ENCODE measurements at places on chromosomes 7 and 10.

GRCh38 chr10:100303724-100304319 lies 17.3 kb upstream of the BLOC1S2 start:
- DNase-seq = peak; percentile 47

DNA sequence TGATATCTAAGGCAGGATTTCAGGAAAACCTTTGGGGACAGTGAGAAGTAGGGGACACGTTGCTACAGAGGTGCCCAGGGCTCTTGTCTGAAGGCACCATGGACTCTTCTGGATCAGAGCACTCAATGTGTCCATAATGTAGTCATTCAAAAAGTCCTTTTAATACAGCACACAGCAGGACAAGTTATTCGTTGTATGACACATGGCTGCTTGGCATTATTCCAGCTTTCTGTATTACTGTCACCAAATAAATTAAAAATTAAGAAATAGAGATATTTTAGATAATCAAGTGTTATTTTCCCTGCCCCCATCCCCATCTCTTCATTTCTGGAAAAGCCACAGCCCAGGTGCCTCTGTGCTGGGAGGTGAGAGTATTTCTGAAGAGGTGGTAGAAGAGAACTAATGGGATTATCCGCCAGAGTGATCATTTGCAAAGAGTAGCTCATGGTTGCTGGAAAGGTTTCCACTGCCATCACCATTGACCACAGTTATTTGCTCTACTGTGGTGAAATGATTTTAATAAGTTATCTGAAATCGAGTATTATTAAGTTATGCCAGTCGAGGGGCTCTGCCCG lies 83.0 kb downstream of the CXCL12 start:
- DNase-seq = no peak

DNA sequence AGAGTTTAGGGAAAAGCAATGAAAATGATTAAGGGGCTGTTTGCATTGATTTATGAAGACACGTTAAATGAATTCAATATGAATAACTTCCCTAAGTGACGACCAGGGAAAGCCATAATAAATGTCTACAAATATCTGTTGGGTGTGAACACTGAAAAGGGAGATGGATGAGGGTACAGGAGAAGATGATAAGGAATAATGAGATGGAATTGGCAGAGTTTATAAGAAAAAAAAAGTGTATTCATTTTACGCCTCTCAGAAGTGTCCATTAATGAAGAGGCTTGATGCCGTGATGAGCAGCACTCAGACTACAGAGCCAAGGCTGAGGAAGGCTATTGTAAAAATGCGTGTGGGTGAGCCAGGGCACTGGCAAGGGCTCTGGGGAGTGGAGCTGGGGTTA lies 346.7 kb upstream of the AKR1E2 start:
- DNase-seq = no peak

GRCh38 chr7:123282181-123282580 lies 82.4 kb upstream of the SLC13A1 start:
- DNase-seq = no peak

- DNase-seq = no peak
These were observed 52.3 kb upstream of the MYL10 start for GRCh38 chr7:101681170-101682007.

DNA sequence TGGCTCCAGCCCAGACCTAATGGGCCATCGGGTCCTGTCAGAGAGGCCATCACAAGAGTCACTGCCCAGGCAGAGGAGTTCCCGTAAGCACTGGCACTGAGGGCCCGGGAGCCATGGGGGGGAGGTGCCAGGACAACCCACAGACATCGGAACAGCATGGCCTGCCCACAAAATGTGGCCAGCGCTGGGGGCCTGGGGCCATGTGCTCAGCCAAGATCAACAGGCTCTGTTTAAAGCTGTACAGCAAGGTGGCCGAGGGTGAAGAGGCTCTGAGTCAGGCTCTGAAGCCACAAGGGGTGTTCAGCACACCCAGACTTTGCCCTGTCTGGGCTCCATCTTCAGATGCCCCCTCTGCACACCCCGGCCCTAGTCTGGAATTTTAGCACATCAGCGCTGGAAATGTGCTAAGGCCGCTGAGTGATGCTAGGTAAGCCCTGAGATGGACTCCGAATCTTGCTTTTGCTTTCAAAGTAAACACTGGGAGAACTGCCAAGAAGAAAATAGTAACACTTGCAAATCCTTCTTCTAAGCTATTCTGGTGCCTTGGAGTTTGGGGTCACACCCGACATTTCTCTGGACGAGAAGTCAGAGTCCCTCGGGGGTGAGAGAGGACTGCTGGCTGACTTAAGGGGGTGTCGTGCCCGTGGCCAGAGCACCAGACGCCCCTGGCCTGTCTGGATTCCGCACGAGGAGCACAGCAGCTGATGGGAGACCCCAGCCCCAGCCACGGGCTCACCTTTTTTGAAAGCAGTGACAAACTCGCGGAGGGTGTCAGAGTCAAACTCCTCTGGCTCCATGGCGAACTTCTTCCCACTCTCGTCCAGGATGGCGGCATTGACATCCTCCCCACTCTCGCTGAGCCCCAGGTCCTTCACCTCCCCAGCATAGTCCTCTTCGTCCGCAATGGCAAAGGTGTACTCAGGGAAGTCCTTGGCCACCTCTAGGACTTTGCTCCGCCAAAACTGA lies 23.6 kb downstream of the PDIA4 start:
- DNase-seq = no peak

Data from T47D (cell line).